HepG2 (cell line): ENCODE measurements at places on chromosomes 12 and 14. TPM values are rescaled to one million over a fixed set of nuclear protein-coding genes. Genes with fewer than 3 reads are reported as not detected.

DNA sequence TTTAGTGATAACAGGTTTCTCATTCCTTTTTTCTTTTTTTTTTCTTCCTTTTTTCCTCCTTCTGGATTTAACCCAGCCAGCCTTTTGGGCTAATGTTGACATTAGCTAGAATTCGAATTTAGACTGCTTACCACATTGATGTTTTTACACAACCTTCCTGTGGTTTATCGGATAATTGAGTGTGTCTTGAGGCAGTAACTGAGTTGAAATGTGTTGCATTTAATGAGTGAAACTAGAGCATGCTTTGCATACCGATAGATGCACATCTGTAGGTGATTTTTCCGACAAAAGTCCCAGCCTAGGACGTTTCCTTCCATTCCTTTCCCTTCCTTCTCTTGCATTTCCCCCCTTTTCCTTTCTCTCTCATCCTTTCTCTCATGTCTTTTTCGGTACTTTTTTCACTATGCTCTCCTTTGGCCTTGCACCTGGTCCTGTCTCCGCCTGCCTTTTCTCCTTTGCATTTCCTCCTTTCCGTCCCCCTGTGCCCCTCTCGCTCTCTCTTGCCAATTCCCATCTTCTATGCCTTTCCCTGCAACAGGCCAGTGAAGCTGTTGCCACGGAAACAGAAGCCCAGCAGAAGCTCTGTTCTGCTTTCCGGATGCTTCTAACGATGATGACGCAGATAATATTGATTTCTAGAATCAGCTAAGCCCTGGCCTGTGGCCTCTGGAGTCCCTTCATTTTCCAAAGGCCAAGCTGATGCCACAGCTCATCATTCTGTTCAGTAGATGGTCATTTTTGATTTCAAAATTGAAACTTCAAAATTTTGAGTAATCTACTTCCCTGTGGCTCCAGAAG lies 76.1 kb downstream of the SLC25A47 start:
- H3K27me3 ChIP-seq = no peaks in the 10 kb centered on the region
- DNase-seq = no peak
- H3K4me1 ChIP-seq = peaks cover 29% of the 10 kb centered on the region
- H3K27ac ChIP-seq = no peak overlapping the region
- no peaks in the 10 kb centered on the region for H3K36me3 ChIP-seq

DNA sequence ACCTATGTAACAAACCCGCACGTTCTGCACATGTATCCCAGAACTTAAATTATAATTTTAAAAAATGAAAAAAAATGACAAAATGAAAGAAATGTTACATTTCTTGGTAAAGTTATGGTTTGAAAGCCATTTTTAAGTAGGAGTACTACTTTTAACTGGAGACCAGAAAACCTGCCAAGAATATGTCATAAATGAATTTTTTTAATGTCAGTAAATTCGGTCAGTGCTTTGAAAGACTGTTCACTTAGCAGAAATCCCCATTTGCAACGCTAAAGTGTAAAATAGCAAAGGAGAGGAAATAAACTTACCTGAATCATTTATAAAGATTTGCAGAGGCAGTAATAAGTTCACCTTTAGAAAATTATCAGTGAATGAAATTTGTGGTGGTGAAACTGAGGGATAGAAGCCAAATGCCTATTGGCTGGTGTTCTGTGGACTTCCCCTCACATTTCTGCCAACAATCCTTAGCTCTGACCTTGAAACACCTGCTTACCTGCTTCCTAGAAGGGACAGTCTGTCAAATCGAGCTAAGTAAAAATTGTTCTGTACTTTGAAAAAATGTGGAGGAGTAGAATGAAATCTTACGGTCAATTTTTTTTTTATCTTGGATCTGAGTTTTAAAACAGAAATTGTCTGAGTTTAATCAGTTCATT lies 714.2 kb downstream of the SLC6A15 start:
- H3K27me3 ChIP-seq = no peaks in the 10 kb centered on the region
- H3K36me3 ChIP-seq = no peaks in the 10 kb centered on the region
- DNase-seq = no peak

GRCh38 chr12:124581307-124582107 lies 14.1 kb upstream of the NCOR2 start:
- H3K36me3 ChIP-seq = no peaks in the 10 kb centered on the region
- H3K4me3 ChIP-seq = no peak overlapping the region
- peaks cover 4% of the 10 kb centered on the region for H3K27me3 ChIP-seq
- DNase-seq = no peak
- no peak overlapping the region for H3K27ac ChIP-seq

DNA sequence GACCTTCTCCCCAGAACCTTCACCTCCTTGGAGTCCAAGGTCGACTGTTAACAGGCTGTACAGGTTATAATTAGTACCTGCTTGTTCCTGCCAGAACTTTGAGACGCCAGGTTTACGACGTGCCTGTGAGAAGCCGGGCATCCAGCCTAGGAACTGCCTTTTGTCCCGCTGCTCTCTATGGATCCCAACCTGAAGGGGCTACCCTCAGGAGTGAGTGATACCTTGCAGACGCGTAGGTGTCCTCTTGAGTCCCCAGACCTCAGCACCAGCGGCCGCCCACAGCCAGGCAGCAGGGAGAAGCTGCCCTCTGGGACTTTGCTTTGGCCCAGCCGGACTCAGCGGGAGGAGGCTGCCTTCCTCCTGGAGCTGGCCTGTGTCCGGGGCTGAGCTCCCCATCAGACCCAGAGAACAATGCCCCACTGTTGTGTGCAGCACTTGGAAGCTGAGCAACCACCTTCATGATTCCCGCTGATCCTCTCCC lies 16.2 kb downstream of the SYNE3 start:
- no peaks in the 10 kb centered on the region; the same call in 1 of the 2 replicates for H3K36me3 ChIP-seq
- peak; percentile 26 for DNase-seq
- H3K27me3 ChIP-seq = no peaks in the 10 kb centered on the region
- H3K4me3 ChIP-seq = no peak overlapping the region
- peak overlapping the region; percentile 43 for H3K27ac ChIP-seq

DNA sequence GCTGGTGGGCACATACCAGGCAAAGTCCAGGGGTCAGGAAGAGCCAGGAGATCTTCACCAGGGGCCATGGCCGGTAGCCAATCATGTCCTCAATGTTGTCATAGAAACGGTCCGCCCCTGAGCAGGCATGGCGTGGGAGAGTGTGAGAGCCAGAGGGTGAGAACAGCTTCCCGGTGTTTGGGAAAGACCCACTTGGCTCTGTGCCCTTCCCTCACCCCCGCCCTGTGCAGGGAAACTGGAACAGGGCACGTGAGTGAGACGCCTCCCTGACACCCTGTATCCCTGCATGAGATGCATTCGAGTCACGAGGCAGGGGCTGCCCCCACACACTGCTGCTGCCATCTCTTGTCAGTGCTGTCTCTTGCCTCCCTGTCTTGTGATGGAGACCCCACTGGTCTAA lies 20.7 kb downstream of the SLC6A12 start:
- no peaks in the 10 kb centered on the region for H3K36me3 ChIP-seq
- H3K4me3 ChIP-seq = no peak overlapping the region
- DNase-seq = no peak
- H3K27ac ChIP-seq = no peak overlapping the region

- H3K36me3 ChIP-seq = no peaks in the 10 kb centered on the region
- no peak for DNase-seq
- H3K4me3 ChIP-seq = no peak overlapping the region
- no peaks in the 10 kb centered on the region for H3K4me1 ChIP-seq
- no peak overlapping the region for H3K27ac ChIP-seq
- no peaks in the 10 kb centered on the region for H3K27me3 ChIP-seq
These were observed 268.2 kb downstream of the DPF3 start for GRCh38 chr14:72625689-72626088.

DNA sequence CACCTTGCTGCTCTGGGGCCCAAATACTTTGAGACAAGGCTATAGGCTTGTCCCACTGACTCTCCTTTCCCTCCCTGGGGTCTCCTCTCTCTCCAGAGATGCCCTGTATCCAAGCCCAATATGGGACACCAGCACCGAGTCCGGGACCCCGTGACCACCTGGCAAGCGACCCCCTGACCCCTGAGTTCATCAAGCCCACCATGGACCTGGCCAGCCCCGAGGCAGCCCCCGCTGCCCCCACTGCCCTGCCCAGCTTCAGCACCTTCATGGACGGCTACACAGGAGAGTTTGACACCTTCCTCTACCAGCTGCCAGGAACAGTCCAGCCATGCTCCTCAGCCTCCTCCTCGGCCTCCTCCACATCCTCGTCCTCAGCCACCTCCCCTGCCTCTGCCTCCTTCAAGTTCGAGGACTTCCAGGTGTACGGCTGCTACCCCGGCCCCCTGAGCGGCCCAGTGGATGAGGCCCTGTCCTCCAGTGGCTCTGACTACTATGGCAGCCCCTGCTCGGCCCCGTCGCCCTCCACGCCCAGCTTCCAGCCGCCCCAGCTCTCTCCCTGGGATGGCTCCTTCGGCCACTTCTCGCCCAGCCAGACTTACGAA lies 3.1 kb downstream of the NR4A1 start:
- DNase-seq = no peak
- H3K36me3 ChIP-seq = peaks cover 9% of the 10 kb centered on the region
- no peaks in the 10 kb centered on the region for H3K27me3 ChIP-seq
- H3K4me3 ChIP-seq = no peak overlapping the region
- peaks cover 30% of the 10 kb centered on the region for H3K4me1 ChIP-seq
- H3K27ac ChIP-seq = no peak overlapping the region

DNA sequence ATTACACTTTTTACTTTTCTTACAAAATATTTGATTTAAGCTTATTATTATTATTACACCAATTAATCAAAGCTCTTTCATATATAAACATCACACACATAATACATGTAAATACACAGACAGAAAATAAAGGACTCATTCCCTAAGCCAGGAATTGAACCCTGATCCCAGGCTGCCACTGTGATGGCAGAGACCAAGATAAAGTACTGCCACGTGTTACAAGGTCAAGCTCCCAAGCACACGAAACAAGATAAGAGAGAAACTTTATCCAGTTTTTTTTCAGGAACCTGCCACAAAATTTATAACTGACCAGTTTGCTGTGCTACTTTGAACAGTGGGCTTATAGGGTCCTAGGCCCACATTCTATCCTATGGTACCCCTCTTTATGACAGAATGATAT lies 111.3 kb downstream of the EML1 start:
- H3K27ac ChIP-seq = no peak overlapping the region
- DNase-seq = peak; percentile 34
- H3K27me3 ChIP-seq = no peaks in the 10 kb centered on the region
- H3K36me3 ChIP-seq = no peaks in the 10 kb centered on the region
- peaks cover 30% of the 10 kb centered on the region for H3K4me1 ChIP-seq

GRCh38 chr12:15350643-15351042 lies 28.3 kb downstream of the PTPRO start:
- no peak overlapping the region for H3K27ac ChIP-seq
- H3K4me1 ChIP-seq = no peaks in the 10 kb centered on the region

GRCh38 chr12:122097927-122098756 lies 19.6 kb downstream of the MLXIP start:
- H3K36me3 ChIP-seq = no peaks in the 10 kb centered on the region
- no peaks in the 10 kb centered on the region for H3K27me3 ChIP-seq
- H3K4me1 ChIP-seq = peaks cover 47% of the 10 kb centered on the region
- H3K4me3 ChIP-seq = no peak overlapping the region

DNA sequence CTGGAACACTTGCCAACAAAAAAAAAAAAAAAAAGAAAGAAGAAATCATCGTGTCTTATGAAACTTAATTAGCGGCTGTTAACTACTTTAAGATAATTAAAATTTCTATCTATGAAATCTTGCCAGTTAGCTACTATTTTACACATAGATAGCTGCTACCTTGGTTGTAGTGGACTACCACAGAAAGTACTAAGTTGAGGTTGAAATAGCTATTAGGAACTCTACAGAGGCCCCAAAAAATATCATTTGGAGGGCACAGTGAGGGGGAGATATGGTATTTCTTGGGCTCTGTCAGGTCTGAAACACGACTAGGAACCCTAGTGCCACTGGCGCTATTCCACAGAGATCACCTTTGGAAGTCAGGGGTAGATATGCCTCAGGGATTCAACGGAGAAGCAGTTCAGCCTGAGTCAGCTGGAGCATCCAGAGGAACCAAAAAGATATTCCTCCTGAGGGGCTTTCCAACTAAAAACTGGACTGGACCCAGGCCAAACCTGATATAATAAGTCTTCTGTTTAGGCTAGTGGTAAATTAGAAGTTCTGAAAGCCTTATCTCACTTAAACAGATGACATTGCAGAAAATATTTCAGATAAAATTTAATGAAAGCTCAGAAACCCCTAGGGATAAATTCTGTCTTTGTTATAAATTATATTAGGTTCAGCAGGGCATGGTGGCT lies 126.1 kb downstream of the EPS8 start:
- peaks cover 10% of the 10 kb centered on the region for H3K36me3 ChIP-seq
- DNase-seq = no peak
- no peak overlapping the region for H3K4me3 ChIP-seq
- no peaks in the 10 kb centered on the region for H3K4me1 ChIP-seq
- H3K27me3 ChIP-seq = no peaks in the 10 kb centered on the region

DNA sequence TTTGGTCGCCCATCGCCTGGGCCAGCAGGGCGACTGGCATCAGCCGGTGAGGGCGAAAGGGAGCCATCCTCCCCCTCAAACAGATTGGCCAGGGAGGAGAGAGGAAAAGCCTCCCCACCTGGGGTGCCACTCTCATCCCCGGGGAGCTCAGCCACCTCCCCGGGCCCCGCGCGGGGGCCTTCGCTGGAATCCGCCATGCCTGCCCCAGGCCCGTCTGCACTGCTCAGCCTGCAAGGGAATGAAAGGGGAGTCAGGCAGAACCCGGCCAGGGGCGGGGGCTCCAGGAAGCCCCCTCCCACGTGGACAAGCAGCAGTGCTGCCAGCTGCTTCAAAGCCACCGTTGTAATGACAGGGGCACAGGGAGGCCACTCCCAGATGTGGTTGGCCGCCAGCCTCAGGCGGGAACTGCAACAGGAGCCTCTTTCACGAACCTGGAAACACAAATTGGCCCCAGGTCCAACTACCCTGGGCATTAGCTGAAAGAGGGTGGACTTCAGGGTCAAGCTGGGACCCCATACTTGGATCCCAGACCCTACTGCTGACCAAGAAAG lies 18.5 kb downstream of the TRPV4 start:
- peaks cover 38% of the 10 kb centered on the region for H3K4me1 ChIP-seq
- no peak overlapping the region for H3K4me3 ChIP-seq
- no peak for DNase-seq
- H3K27ac ChIP-seq = no peak overlapping the region
- no peaks in the 10 kb centered on the region for H3K27me3 ChIP-seq
- H3K36me3 ChIP-seq = no peaks in the 10 kb centered on the region

GRCh38 chr14:94767321-94767878 lies 2.5 kb downstream of the GSC start:
- H3K4me1 ChIP-seq = peaks cover 14% of the 10 kb centered on the region
- H3K27me3 ChIP-seq = peaks cover 83% of the 10 kb centered on the region
- no peaks in the 10 kb centered on the region for H3K36me3 ChIP-seq
- no peak overlapping the region for H3K27ac ChIP-seq
- DNase-seq = no peak

DNA sequence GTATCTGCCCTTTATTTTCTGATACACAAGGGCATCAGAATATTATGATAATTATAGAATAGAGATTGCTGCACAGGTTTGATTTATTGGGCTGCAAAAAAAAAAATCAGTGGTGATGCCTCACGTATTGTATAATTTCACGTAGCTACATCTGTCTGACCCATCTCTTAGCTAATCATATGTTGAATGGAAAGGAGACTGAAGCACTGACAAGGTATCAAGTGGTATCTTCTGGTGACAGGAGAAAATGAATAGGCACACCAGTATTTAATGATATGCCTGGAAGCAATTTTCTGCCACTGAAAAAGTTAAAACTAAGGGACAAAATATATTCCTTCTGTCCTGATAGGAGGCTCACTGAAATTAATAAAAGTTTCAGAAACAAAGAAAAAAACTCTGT lies 837.2 kb upstream of the FBXO33 start:
- H3K27ac ChIP-seq = no peak overlapping the region
- H3K27me3 ChIP-seq = no peaks in the 10 kb centered on the region
- H3K36me3 ChIP-seq = no peaks in the 10 kb centered on the region
- DNase-seq = no peak
- no peaks in the 10 kb centered on the region for H3K4me1 ChIP-seq
- H3K4me3 ChIP-seq = no peak overlapping the region

Gene APOF
- total RNA-seq = 1.7 and 3.3 TPM in 2 replicates

Gene KRT72
- total RNA-seq = not detected in 2 replicates

Gene RNASE11
- not detected in 2 replicates for total RNA-seq

Gene SLC25A47
- 0.87 and 1.0 TPM in 2 replicates for total RNA-seq

Gene TEX52
- 0.17 TPM in 1 of 2 replicates, not detected in the other for total RNA-seq

Gene DCN
- total RNA-seq = not detected in 2 replicates

Gene DAAM1
- 24.5 and 31.2 TPM in 2 replicates for total RNA-seq
